Stimulated activated CD8-positive, alpha-beta memory T cell treated with anti-CD3 and anti-CD28 coated beads, Interleukin-7, amount 100 ng/mL, for 1 hour (primary cell): ENCODE measurements at places on chromosomes 13 and 19.

DNA sequence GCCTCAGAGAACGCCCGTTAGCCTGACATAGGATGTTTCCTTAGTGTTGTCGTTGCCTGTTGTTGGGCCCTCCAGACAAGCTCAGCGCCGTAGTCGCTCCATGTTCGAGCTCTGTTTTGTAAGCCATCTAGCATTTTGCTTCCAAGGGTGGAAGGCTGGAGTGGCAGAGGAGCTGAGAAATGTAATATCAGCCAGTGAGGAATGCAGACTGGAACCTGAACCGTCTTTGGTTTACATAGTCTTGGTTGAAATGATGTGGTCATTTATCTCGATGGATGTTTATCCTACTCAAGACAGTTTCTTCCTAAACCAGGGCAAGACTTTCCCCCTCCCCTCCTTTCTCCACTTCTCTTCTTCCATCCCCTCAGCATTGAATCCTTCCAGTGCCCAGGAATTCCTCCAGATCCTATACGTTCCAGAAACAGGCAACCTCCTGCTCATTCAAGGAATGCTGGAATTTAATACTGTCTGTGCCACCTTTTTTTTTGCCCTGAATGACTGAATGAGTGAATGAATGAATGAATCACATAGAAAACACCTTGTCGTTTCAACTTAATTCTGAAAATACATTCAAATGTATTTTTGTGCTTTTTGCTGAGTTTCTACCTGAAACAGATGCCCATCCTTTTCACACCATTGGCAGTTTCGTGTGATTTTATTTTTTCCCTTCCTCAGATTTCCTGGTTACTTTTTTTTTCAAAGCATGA is 109.5 kb upstream of the MBNL2 start:
- no peak for DNase-seq

DNA sequence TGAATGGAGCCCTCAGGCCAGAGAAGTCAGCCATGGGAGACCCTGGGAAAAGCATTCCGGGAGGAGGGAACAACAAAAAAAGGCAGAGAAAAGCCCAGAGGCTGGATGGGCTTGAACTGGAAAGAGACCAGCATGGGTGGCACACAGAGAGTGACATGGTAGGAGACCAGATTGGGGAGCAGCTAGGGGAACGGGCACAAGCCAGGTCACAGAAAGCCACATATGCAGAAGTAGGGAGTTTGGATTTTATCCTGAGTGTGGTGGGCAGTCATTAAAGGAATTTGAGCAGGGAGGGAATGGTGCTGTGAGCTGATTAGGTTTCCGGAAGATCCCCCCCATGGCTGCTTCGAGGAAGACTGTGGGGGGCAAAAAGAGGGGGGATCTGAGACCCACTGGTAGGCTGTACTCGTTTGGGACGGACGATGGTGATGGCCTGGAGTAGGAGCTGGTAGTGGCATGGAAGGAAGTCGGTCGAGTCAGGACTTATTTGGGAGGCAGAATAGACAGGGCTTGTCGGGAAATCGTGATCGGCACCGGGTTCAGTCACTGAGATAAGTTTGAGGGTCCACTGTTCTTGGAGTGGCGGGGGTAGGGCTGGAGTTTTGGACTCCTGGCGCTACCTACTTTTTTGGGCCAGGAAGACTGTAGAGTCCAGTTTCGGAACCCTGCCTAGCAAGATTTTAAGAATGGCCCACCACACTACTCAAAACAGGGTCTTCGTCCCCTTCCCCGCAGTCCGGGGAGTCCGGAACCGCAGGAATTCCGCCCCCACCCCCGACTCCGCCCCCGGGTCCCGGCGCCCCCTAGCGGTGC is 949 bp downstream of the SERTAD1 start:
- DNase-seq: no peak

DNA sequence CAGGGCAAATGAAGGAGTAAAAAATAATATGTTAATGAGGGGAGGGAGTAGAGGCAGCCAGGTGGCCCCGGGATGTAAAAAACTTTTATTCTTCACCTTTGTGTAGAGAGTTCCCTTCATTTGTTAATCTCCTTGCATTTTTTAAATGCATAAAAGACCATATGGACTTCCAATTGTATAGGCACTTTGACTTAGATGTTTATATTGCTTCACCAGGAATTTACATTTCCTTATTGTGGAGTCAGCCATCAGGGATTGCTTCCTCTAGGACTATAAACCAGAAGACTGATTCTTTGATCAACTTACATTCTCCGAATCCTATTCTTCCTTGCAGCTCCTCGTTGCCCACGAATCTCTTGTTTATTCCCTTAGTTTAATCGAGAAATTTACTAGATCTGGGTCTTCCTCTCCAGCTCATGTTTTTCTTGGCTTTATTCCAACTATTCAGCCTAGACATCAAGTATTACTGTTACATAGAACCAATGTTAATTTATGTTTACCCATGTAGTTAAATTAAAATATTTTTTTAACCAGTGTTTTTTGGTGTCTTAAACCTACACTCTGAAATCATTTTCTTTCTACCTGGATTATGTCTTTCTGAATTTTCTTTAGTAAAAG is 1187.0 kb upstream of the SLC10A2 start:
- no peak for DNase-seq

GRCh38 chr13:28297341-28297740 is 159.0 kb downstream of the PAN3 start:
- DNase-seq: no peak

DNA sequence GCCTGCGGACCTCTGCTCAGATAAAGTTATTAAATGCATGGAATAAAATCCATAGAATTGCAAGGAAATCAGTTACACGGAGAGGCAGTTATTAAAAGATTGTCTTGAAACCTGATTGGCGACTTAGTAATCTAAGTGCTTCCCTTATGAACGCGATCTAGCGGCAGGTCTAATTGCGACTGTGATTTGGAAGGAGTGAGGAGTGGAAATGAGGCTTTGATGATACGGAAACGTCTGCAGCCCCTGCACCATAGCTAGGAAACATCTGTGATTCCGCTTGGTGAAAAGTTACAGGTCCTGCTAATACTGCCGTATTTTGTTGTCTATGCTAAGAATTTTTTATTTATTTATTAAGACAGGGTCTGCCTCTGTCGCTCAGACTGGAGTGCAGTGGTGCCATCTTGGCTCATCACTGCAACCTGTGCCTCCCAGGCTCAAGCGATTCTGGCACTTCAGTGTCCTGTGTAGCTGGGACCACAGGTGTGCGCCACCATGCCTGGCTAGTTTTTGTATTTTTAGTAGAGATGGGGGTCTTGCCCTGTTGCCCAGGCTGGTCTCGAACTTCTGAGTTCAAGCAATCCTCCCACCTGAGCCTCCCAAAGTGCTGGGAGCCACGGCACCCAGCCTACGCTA is 887 bp downstream of the NDUFS7 start:
- DNase-seq: no peak

GRCh38 chr13:20903164-20903475 is 574 bp upstream of the XPO4 start:
- no peak for DNase-seq

- DNase-seq: no peak
These were observed 757.6 kb downstream of the LIG4 start for GRCh38 chr13:107457686-107458085.

- no peak for DNase-seq
These were observed 224.2 kb downstream of the FOXO1 start for GRCh38 chr13:40442231-40442630.

DNA sequence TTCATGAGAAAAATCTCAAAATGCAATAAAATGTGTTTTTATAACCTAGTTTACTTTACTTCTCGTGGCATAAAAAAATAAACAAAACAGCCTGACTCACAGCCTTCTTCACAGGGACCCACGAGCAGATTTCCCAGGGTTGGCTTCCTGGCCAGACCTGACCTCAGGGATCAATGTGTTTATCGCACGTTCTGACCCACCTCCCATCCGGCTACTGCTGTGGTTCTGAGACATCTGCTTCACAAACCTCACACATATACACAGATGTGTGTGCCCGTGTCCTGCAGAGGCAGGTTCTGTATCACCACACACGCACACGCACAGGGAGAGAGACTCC is 118.3 kb downstream of the COL4A2 start:
- DNase-seq: no peak

GRCh38 chr19:20416661-20417060 is 148.9 kb downstream of the ZNF737 start:
- DNase-seq: no peak

DNA sequence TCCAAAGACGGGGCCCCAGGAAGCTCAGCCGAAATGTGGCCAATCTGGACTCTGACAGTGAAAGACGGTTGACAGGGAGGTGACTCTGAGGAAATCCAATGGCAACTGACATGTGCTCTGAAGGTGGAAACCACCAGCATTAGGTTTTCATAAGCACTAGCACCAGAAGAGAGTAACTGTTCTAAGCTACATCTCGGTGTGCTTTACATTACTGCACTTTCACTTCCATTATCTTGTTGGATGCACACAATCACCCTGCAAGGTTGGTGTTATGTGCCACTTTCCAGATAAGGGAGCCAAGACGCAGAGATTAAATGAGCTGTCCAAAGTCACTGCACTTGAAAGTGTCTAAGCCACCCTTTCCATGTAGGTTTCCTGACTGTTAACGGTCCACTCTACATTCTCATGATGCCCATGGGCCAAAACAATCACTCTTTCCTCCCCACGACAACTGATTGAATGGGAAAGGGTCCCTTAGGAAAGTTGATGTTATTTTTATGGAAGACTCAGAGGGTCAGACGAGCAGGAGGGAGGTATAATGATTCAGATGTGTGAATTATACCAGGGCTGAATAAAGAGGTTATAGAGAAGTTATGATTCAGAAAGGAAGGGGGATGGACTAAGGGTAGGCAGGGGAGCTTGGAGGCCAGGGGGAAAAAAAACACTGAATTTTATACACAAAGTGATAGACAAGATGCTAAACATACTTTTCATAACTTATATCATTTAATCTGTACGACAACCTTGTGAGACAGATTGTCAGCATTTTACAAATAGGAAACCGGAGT is 52.8 kb downstream of the RUBCNL start:
- no peak for DNase-seq

- no peak for DNase-seq
These were observed 4.8 kb downstream of the ISYNA1 start for GRCh38 chr19:18433015-18433691.

GRCh38 chr19:4474514-4475022 is 2.5 kb downstream of the HDGFL2 start:
- DNase-seq: no peak

DNA sequence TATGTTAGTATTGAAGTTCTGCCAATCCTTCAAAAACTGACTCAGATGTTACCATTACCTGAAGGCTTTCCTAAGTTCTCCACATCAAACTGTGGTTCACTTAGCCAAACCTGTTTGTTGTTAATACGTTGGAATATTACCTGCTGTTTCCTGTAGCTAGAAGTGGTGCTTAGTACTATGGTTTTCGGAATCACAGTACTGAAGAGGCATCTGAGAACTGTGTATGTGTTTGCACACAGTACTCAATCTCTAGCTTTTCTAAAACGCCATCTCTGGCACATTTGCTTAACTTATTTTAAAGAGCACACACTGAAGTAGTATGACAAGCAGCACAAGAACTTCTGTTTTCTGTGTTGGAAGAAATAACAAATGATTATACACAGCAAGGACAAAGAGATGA is 248.2 kb downstream of the SHISA2 start:
- DNase-seq: no peak

- DNase-seq: no peak
These were observed 31.1 kb downstream of the RB1 start for GRCh38 chr13:48334534-48335127.

GRCh38 chr13:46197299-46198048 is 14.3 kb upstream of the LRRC63 start:
- DNase-seq: no peak

GRCh38 chr19:8487137-8487851 is 15.1 kb downstream of the PRAM1 start:
- peak; percentile 19 for DNase-seq

GRCh38 chr19:48551437-48552302 is at the start of gene SULT2B1:
TSS of gene SULT2B1 (plus strand) at chr19:48552172. CDS start at chr19:48552253, 81 bp downstream.
- no peak for DNase-seq

- DNase-seq: no peak
These were observed 5.9 kb upstream of the MCF2L start for GRCh38 chr13:112962911-112963625.

- DNase-seq: no peak
These were observed 69.6 kb downstream of the STK24 start for GRCh38 chr13:98507282-98507797.

- no peak for DNase-seq
These were observed 239.7 kb downstream of the FGF9 start for GRCh38 chr13:21910546-21910945.

GRCh38 chr13:79160818-79161217 is 245.2 kb downstream of the RBM26 start:
- no peak for DNase-seq

GRCh38 chr13:52743988-52744387 is 4.4 kb upstream of the CNMD start:
- no peak for DNase-seq

GRCh38 chr13:22562116-22562515 is 618.7 kb upstream of the SGCG start:
- DNase-seq: no peak

- no peak for DNase-seq
These were observed 23.6 kb upstream of the TTYH1 start for GRCh38 chr19:54391589-54392061.

GRCh38 chr13:103188713-103189326 is 122.6 kb upstream of the SLC10A2 start:
- no peak for DNase-seq

- DNase-seq: no peak
These were observed 37.1 kb downstream of the ESD start for GRCh38 chr13:46759846-46760245.

- no peak for DNase-seq
These were observed 1.7 kb upstream of the EML2 start for GRCh38 chr19:45640849-45641273.

- DNase-seq: no peak
These were observed 5.0 kb downstream of the RNF113B start for GRCh38 chr13:98171900-98172589.

GRCh38 chr13:25490236-25490635 is 118.5 kb downstream of the ATP8A2 start:
- DNase-seq: no peak

DNA sequence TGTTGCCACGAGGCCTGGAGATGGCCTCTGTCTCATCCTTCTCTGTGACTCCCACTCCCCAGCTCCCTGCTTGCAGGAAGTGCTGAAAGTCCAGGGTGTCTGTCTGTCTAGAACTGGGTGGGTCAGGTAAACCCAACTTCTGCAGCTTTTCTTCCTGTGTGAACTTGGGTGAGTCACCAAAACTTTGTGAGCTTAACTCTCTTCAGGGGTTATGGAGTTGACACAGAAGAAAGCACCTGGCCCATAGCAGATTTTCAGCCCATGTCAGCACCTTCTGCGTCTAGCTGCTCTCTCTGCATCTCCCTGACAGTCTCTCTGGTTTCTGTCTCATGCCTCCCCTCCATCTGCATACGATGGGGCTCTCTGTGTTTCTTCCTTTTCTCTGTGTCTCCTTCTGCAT is 4.2 kb upstream of the CACNG7 start:
- no peak for DNase-seq
